ENCODE measurements at places on chromosomes 5 and 9.
A peak's percentile ranks its signal among the peaks of the same experiment; 100 is the strongest.

GRCh38 chr5:149956685-149957084, 3.9 kb upstream of the SLC26A2 start:
- DNase-seq, result no peak

DNA sequence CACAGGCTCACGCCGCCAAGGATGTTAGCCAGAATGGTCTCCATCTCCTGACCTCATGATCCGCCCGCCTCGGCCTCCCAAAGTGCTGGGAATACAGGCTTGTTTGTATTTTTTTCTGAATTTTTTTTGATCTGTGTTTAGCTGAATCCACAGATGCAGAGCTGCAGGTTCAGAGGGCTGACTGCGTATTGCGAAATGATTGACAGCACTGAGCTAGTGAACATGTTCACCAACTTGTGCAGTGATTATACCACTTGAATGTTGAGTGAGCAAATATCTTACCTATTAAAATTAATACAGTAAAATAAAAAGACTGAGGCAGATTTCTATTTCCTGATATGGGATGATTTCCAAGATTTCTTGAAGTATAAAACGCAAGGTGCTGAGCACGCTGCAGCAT, 123.1 kb upstream of the PHYKPL start:
- no peak for DNase-seq

DNA sequence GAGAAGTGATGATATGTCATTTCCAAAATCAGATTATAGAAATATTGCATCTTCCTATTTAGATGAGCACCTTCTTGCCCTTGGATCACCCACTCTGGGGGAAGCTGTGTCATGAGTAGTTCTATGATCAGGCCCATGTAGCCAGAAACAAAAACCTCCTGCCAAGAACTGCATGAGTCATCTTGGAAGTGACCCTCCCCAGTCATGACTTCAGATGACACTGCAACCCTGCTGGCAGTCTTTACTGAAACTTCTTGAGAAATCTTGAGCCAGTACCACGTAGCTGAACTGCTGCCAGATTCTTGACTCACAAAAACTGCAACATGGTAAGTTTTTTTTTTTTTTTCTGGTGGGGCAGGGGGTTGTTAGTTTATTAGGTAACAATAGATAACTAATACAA, 439.6 kb upstream of the PTGER4 start:
- DNase-seq, result no peak

DNA sequence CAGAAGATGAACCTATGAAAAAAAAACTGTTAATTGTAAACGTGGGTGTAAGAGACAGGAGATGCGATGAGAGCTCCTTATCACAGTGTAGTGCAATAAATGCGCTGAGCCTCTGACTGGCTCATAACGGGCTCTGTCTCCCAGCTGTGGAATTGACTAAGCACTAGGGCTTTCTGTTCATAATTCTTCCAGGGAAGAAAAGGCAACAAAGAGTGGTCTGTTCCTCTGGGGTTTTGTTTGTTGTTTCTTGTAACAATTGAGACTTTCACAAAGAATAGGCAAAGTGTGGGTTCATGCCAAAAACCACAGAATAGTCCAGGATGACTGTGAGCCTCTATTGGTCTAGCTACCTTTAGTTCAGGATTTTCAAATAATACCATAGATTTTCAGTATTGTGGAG, 39.4 kb downstream of the UBE2QL1 start:
- DNase-seq, result no peak

- peak; percentile 34 for DNase-seq
Measured at GRCh38 chr9:35385042-35385441, 104.9 kb upstream of the RUSC2 start.

- DNase-seq, result no peak
Measured at GRCh38 chr9:71822456-71822855, 54.1 kb upstream of the CEMIP2 start.

DNA sequence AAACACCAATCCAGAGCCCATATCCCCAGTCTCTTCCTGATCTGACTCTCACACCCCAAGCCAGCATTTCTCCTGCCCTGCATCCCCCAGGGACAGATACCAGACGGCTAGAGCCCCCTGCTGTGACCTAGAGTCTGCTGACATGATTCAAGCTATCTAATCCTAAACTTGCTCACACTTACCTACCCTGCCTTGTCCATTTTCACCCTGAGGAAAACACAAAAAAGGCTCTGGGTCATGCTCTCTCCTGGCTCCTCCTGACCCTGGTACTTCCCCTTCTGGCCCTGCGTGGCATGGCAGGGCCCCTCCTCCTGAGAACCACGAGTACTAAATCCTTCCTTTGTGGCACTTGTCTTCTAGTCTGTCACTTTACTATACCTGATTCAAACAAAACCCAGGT, 2.8 kb upstream of the ARRDC1 start:
- DNase-seq, result no peak

GRCh38 chr9:104993291-104993963, 65.5 kb upstream of the ABCA1 start:
- no peak for DNase-seq

- DNase-seq, result no peak
Measured at GRCh38 chr9:121556082-121556481, 56.4 kb upstream of the GGTA1 start.

DNA sequence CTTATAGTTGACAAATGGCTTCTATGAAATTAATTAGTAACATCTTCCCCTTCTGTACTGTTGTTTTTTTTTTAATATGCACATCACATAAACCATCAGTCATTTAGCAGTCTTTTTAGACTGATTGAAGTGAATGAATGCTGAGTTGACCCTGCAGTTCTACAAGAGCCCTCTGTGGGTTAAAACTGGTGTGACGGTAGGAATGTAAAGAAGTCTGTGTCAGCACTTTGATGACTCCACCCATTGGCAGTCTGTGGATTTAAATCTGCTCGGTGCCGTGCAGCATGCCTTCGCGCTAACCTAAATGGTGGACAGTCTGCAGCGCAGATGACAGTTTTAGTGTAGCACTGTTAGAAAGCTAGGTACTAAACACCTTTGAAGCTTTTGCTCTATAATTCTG, 3.1 kb downstream of the GTF3C4 start:
- DNase-seq, result no peak

GRCh38 chr5:21919414-21920022, 933.6 kb downstream of the CDH12 start:
- DNase-seq, result no peak

DNA sequence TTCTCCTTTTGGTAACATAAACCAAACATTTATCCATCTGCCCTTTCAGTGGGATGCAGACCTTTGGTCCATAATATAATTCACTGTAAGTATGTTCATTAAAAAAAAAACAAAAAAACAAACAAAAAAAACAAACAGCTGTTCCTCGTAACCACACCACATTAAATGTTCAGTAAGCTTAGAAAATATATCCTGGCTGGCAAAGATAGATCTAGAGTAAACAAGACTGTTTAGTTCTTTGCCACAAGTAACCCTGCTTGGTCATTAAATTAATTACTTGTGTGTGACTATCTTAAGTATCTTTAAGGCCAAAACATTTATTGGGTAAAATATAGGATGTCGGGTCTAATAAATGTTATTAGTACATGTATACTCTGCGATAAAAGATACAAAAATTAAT, 1717.1 kb downstream of the EFNA5 start:
- no peak for DNase-seq

GRCh38 chr5:167143716-167144115, 1147.7 kb upstream of the WWC1 start:
- DNase-seq, result no peak

DNA sequence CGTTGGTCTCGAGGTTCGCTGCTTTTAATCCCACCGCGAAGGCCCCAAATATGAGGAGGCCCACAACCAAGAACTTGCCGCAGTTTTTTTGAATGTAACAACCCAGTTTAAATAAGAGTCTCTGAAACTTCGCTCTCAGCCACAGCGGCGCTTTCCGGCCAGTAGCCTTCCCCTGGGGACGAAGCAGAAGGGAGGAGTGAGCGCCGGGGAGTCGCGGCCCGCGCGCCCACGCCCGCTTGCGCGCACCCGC, 10.4 kb downstream of the PTCH1 start:
- no peak for DNase-seq

DNA sequence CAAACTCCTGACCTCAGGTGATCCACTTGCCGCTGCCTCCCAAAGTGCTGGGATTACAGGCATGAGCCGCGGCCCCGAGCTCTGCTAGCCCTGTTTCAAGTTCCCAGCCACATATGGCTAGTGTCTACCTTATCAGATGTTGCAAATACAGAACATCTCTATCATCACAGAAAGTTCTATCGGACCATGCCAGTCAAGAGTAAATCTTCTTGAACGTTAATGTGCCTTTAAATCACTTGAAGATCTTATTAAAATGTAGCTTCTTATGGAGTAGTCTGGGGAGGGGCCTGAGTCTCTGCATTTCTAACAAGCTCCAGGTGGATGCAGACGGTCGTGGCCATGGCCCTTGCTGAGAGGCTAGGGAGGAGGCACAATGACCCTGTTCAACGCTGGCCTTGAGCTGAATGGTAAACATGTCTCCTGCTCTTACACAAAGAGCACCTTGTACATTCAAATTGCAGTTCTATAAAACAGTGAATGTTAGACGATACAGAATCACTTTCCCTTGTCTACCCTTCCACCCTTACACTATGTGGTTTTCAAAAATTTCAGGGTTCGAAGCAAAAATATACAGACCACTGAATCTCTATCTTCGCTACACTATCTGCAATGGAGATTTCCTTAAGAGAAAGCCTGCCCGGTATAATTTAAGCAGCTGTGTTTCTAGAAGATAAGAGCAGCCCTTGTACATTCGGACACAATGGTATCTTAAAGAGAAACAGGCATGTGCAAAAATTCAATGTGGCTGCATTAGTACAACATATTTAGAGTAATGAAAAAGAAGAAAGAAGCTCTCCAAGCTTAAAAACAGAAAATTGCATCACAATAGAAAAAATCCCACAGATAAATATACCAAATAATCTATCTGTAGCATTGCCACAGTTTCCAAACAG, 114.1 kb downstream of the FRMD3 start:
- DNase-seq, result no peak

DNA sequence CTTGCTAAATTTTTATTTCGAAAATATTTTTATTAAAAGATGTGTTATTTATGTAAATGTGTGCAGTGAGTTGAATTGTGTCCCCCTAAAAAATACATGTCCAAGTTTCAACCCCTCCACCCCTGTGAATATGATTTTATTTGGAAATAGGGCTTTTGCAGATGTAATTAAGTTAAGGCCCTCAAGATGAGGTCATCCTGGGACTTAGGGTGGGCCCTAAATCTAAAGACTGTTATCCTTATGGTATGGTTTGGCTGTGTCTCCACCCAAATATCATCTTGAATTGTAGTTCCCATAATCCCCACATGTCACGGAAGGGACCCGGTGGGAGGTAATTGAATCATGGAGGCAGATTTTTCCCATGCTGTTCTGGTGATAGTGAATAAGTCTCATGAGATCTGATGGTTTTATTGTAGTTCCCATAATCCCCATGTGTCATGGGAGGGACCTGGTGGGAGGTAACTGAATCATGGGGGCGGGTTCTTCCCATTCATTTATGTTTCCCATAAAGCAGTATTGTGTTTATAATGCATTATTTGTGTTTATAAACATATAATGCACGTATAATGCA, 1.5 kb upstream of the TMED7 start:
- no peak for DNase-seq

- no peak for DNase-seq
Measured at GRCh38 chr5:669111-669841, 23.9 kb downstream of the TPPP start.

DNA sequence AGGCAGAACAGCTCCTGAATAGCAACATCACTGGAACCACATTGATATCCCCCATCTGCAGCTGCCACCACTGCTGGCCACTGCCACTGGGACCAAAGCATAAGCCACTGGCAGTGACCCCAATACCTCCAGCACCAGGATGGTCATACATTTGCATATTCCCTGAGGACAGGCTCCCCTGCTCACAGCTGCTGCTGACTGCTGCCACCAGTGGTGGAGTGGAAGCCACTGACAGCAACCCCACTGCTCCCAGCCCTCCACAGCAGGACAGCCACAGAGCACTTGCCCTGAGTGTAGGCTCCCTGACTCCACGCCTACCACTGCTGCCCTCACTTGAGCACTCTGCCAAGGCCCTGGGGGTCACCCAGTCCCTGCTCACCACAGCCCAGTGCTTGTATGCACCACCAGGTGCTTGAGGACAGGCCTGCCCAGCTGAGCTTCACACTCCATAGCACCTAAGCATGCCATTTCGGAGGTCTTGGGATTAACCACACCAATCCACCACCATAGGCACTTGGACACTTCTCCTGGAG, 327.4 kb upstream of the RPS23 start:
- no peak for DNase-seq
